ENCODE measurements at places on chromosomes 6 and 20.

DNA sequence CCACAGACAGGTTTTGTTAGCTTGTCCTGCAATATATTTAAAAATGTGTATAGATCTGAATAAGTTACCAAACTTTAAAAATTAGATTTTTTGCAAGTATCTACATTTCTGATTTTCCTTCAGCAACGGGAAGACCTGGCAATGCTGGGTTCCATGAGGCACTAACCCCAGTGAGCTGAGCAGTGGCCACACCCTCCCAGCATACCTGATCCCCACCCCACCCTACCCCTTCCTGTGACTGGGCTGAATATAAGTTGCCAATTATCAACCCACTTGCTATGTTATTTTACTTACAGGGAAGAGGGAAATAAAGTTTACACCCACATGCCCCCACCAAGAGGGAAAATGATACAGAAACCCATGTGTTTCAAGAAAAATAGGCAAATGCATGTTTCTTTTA, 70.3 kb upstream of the RALGAPA2 start:
- no peak for DNase-seq

GRCh38 chr6:15247500-15248450, 1.9 kb downstream of the JARID2 start:
- DNase-seq = no peak

DNA sequence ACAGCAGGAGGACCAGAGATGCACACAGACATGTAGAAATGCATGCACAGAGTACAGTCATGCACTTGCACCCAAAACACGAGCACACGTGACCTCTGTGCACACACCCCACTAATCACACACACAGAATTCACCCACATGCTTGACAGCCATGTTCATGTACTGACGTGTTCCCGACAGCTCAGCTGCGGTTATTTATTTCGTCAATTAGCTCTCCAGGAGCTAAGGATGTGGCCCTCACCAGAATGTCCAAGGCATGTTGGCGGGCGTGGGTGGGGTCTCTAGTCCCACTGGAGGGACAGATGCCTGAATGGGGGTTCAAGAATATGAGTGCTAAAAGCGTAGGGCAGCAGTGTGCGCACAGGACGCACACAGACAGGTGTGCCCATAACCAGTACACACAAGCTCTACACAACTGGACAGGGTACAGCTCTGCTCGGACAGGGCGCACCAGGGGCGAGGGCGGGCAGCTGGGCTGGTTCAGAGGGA, 571 bp upstream of the PRPF6 start:
- DNase-seq = no peak

DNA sequence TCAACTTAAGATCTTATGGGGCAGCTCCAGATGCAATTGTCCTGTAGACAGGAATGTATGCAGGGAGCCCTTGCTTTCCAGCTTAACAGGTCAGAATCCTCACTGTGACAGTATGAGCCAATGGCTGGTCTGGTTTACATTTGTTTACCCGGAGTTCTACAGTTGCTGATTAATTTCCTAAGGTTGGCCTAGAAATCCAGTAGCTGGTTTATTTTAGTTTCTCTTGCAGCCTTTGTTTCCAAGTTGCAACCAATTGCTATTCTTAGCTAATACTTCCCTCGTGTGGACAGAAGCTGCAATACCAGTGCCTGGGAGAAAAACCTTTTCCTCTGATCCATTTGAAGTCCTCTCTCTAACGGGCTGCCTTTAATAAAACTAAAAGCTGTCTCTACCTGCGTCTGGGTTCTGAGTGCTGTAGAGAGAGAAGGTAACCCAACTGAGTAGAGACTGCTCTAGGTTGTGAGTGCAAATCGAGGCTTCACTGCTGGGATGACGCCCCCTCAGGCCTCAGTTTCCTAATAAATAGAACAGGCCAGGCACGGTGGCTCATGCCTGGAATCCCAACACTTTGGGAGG, 45.9 kb downstream of the ZNF217 start:
- no peak for DNase-seq

DNA sequence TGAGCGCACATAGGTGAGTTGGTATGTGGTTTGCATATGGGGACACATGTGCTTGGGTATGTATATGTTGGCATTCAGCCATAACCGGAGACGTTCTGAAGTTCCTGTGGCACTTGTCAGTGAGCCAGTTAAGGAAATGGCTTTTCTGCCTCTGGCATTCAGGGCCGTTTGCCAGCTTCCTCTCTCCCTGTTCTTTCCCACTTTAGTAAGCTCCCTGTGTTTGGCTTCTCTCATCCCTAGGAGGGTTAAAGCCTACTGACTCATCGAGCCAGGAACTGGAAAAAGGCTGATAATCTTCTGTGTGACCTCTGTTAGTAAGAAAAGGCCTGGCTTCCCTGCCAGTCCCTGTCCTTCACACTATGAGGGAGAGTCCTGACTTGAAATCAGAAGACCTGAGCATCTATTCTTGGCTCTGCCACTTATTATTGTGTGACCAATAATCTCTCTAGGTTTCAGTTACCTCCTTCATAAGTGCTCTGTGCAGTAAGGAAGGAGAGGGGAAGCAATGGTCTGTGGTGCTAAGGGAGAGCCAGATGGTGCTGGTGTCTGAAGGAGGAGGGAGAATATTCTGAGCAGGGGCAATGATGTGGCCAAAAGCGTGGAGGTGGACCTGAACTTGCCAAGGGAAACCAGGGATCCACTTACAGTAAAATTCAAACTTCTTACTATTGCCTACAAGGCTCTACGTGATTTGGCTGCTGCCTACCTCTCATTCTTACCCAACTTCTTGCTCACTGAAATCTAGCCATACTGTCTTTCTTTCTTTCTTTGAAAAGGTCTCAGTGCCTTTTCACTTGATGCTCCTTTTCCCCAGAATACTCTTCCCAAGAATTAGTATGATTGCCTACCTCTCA, 31.4 kb downstream of the ACSS2 start:
- DNase-seq = no peak

- no peak for DNase-seq
These were observed 657 bp downstream of the NT5DC1 start for GRCh38 chr6:116101302-116101718.

DNA sequence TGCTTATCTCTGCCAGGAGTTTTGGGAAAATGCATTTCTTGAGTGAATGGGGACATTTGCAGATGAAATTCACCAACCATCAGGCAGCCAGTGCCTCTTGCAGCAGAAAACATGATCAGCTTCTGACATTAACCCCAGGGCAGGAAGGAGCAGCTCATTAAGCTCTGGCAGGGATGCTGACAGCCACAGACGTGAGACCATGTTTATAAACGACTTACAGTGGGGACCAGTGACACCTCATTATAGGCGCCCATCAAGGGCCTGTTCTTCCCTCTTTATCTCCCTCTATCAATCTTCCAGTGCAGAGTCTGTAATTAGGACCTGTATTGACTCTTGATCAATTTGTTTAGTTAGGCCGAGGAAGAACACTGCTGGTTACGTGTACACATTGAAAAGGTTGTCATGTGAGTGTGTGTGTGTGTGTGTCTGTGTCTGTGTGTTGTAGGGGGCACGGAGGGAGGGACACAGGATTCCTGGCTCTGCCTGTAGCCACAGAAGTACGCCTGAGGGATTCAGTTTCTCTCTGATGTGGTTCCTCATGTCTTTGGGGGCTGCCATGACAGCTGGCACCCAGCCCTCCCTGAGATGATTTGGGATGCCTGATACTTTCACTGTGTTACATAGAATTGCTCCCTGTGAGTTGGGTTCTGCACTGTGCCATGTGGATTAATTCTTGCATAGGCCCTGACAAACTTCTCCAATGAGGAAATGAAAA, 428.4 kb upstream of the CHD6 start:
- DNase-seq = no peak

DNA sequence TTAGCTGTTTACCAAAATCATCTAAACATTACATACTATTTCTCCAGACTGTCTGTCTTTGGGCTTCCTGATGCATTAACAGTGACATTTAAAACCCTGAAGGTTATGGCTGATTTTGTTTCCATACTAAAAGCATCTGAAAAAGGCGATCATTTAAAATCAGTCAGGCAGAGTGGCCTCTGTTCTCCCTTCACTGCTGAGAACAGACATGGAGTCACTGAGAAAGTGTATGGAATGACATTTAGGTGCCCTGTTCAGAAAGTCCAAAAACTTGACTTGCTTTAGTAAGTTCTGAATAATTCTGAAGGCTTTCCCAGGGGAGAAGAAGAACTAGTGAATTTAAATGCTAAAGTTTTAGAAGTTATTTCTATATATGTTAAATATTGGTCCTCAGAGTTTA, 83.0 kb downstream of the MAP7 start:
- no peak for DNase-seq

Data from vagina (tissue), 2 donors.